ENCODE measurements at places on chromosomes 3 and 15. TPM values are rescaled to one million over a fixed set of nuclear protein-coding genes. Genes with fewer than 3 reads are reported as not detected.

ARL6 gene
- 12.8 TPM for total RNA-seq

IQCH gene
- 42.2 TPM for total RNA-seq

CFAP100 gene
- total RNA-seq = 56.2 TPM

BFSP2 gene
- not detected for total RNA-seq

NECTIN3 gene
- 84.9 TPM for total RNA-seq

TMEM158 gene
- total RNA-seq = 11.2 TPM

ISLR gene
- total RNA-seq = 39.5 TPM

LYZL4 gene
- total RNA-seq = 15.2 TPM

GOLGA6L9 gene
- total RNA-seq = 13.8 TPM

OR5K2 gene
- not detected for total RNA-seq

AADAC gene
- 0.31 TPM for total RNA-seq

TRPM1 gene
- 3.6 TPM for total RNA-seq

MESP2 gene
- 2.2 TPM for total RNA-seq

TUSC7 gene
- 2.1 TPM for total RNA-seq

GPR156 gene
- total RNA-seq = 5.5 TPM

FBXO40 gene
- total RNA-seq = 0.31 TPM

SLC25A26 gene
- 30.5 TPM for total RNA-seq

FANCD2OS gene
- 14.3 TPM for total RNA-seq

CCDC39 gene
- total RNA-seq = 7.4 TPM

PDE12 gene
- total RNA-seq = 20.5 TPM

PRRT3 gene
- 7.2 TPM for total RNA-seq

ROPN1B gene
- total RNA-seq = 123 TPM

HRG gene
- not detected for total RNA-seq

PHLDB2 gene
- 11.7 TPM for total RNA-seq

CPB1 gene
- 1.7 TPM for total RNA-seq

IL16 gene
- total RNA-seq = 17.6 TPM

MYLK gene
- 130 TPM for total RNA-seq

TLR9 gene
- total RNA-seq = 0.08 TPM

LRRN1 gene
- total RNA-seq = 58.9 TPM

RTP1 gene
- total RNA-seq = 0.94 TPM

ZNF80 gene
- 0.74 TPM for total RNA-seq

KNL1 gene
- total RNA-seq = 66.0 TPM

FETUB gene
- not detected for total RNA-seq

CFAP92 gene
- 16.0 TPM for total RNA-seq

TGM5 gene
- total RNA-seq = 0.43 TPM

ANKUB1 gene
- total RNA-seq = 0.56 TPM

CPNE9 gene
- total RNA-seq = 1.4 TPM

GABRR3 gene
- 0.19 TPM for total RNA-seq

SATB1 gene
- 36.1 TPM for total RNA-seq

SLC22A13 gene
- 1.5 TPM for total RNA-seq

CCPG1 gene
- 21.6 TPM for total RNA-seq

C3orf85 gene
- total RNA-seq = not detected

MCF2L2 gene
- total RNA-seq = 24.2 TPM

CADM2 gene
- total RNA-seq = 2.7 TPM

SACM1L gene
- total RNA-seq = 48.3 TPM
